ENCODE measurements at places on chromosomes 4 and X.

GRCh38 chrX:136933611-136934145 lies 53.2 kb upstream of the RBMX start:
- no peak for DNase-seq

GRCh38 chr4:8317474-8317873 lies 47.9 kb downstream of the HTRA3 start:
- DNase-seq = no peak

DNA sequence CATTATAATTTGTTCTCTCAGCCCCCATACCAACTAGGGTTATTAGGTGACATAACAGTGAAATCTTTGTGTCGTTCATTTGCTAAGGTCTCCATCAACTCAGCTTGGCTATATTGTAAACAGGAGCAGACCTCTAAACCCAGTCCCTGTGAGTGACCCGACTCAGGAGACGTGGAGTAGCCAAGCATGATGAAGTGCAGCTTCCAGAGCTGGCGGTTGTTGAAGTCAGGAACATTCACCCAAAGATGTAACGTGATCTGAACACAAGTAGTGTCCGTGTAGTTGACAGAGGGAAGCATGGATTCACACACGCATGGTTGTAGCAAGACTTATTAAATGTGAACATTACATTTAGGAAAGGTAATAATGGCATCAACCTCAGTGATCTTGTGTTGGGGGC lies 102.3 kb downstream of the FAM193A start:
- no peak for DNase-seq

- peak; percentile 73 for DNase-seq
Observed at GRCh38 chrX:73562984-73563737, at the start of gene CHIC1. Gene CHIC1 (plus strand): TSS chrX:73563197. CDS start chrX:73563285, 88 bp downstream.

GRCh38 chr4:3871181-3871852 lies 105.1 kb downstream of the ADRA2C start:
- no peak for DNase-seq

DNA sequence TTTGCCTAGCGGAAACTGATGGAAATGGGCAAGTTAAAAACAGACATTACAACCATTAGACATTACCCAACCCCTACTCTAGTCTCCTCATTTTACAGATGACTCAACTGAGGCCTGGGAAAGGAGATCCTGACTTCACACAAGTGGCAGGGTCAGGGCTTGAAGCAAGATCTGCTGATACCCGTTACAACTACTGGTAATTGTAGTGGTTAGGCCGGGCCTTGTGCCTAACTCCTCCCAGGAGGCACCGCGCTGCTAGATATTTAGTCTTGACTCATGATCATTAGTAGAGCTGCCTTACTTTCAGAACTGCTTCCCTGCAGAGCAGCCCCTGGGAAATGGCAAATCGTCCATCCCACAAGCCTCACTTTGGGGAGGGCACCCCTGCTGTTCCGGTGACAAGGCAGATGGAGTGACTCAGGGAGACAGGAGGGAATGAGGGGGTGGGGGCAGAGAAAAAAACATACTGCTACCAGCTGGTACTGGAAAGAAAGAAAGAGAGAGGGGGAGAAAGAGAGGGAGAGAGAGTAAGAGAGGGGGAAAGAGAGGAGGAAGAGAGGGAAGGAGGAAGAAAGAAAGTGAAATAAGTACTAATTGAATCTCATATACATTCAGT lies 12.2 kb downstream of the ARHGEF6 start:
- no peak for DNase-seq
